ENCODE measurements at places on chromosomes 2 and 18.
A peak's percentile ranks its signal among the peaks of the same experiment; 100 is the strongest.

DNA sequence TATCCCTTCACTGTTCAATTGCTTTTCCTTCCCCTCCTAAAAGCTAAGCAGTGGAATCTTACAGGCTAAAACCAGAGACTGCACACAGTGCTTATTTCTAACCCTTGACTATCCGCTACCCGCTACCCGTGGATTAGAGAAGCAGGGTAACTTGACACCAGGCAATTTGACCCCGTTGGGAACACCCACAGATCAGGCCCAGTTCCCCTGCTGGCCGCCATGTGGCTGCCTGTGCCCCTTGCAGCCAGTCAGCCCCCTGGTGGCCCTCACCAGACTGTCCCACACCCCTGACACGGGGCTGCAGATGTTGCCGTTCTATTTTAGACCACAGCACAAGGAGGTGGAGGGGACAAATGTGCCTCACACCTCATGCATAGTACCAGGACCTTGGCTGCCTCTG is 74.8 kb downstream of the TXNL1 start:
- no peak for DNase-seq

DNA sequence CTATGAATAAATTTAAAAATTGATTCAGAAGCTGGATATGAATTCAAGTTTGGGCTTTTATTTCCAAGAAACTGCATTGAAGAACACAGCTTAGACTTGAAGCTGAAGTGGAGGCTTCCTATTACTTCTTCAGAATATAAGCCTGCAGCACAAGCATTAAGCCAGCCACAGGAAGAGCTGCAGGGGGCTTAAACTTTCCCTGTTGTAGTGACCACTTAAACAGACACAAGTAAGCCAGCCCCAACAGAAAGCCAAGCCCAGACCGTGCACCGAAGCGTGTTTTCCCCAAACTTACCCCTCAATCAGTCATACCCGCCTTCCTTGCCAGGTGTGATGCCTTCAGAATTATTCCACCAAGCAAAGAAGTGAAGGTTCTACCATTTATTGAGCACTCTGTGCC is 28.7 kb downstream of the ERMN start:
- no peak for DNase-seq

- DNase-seq, result peak; percentile 89
Measured at GRCh38 chr18:55095584-55095983, 136.3 kb upstream of the CCDC68 start.

- no peak for DNase-seq
Measured at GRCh38 chr2:119857742-119858141, 98.0 kb downstream of the PTPN4 start.

GRCh38 chr2:191650896-191651773 is 26.8 kb upstream of the NABP1 start:
- no peak for DNase-seq

- no peak for DNase-seq
Measured at GRCh38 chr2:63053081-63053888, 2.7 kb downstream of the OTX1 start.

- DNase-seq, result no peak
Measured at GRCh38 chr18:8749492-8749891, 44.1 kb downstream of the MTCL1 start.

GRCh38 chr2:98465456-98466226 is 21.0 kb downstream of the INPP4A start:
- DNase-seq, result no peak

- DNase-seq, result no peak
Measured at GRCh38 chr18:37669991-37670534, 104.5 kb upstream of the CELF4 start.

- DNase-seq, result no peak
Measured at GRCh38 chr2:183541766-183542165, 417.5 kb downstream of the NUP35 start.

GRCh38 chr2:73350035-73350691 is 35.5 kb upstream of the ALMS1 start:
- DNase-seq, result no peak

DNA sequence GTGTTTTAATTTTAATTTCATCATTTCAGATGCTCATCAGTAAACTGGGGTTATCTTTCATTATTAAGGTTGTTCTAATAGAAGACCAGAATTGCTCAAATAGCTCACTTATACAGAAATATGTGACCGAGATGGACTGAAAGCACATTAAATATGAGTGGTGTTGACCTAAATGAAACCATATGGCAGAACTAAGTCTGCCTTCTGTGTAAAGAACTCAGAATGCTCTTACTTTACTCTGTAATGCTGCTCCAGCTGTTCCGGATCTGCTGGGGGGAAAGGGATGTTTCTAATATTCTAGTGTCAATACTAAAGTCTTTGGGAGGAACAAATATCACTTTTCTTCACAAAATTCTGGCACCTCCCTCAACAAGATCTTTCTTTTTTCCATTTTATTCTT is 131.0 kb downstream of the DPP4 start:
- DNase-seq, result no peak

DNA sequence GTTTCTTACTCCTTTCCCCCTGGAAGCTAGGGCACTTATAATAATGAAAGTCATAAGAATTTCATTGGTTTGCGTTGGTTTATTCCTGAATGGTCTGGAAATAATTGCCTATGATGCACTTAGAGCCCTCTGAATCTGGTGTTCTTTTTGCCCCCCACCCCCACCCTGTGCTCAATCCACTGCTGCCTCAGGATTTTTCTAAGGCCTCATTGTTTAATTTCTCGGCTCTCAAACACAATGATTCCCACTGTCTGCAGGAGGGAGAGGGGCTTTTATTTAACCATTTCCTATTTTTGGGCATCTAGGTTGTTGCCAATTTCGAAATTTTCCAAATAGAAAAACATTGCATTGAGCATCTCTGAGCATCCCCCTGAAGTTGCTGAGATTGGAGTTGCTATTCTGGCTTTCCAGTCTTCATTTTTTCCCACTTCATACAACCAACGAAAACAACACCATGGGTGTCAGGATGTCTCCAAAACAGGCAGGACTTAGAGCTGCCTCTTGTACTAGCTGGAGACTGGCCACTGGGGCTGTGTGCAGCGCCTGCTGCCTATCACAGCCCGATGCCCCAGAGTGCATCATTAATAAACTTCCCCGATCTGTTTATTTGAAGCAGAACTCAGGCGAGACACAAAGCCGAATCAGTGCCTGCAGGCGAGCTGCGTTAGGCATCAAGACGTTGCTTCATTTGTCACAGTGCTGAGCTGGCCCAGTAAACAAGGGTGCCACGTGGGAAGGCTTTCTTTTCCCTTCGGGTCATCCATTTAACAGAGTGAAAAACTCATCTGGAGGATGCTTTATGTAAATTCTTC is 1.8 kb upstream of the PCARE start:
- no peak for DNase-seq

DNA sequence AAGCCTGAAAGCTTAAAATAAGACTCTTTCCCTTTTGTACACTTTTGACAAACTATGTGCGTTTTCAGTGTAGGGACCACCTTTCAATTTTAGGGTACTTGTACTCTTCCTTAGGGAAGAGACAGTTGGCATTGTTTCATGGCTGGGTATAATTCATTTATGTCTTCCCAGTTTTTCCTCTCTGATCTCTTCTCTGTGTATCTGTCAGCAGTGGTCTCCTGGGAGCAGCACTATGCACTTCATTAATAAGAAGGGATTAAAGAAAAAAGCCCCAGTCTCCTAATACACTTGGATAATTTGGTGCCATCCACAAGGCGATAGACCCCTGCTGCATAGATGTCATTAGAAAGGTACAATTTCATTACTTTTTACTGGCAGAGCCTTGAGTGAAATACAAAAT is 12.1 kb downstream of the AQP4 start:
- DNase-seq, result no peak

GRCh38 chr18:45690975-45691815 is 32.8 kb upstream of the SLC14A1 start:
- DNase-seq, result peak; percentile 27

GRCh38 chr2:128396500-128396891 is 77.8 kb upstream of the HS6ST1 start:
- no peak for DNase-seq

- DNase-seq, result no peak
Measured at GRCh38 chr2:113175042-113175628, 1.4 kb downstream of the PSD4 start.

GRCh38 chr2:66830881-66831280 is 396.0 kb downstream of the MEIS1 start:
- no peak for DNase-seq

GRCh38 chr2:85011747-85012146 is 40.8 kb downstream of the KCMF1 start:
- no peak for DNase-seq

DNA sequence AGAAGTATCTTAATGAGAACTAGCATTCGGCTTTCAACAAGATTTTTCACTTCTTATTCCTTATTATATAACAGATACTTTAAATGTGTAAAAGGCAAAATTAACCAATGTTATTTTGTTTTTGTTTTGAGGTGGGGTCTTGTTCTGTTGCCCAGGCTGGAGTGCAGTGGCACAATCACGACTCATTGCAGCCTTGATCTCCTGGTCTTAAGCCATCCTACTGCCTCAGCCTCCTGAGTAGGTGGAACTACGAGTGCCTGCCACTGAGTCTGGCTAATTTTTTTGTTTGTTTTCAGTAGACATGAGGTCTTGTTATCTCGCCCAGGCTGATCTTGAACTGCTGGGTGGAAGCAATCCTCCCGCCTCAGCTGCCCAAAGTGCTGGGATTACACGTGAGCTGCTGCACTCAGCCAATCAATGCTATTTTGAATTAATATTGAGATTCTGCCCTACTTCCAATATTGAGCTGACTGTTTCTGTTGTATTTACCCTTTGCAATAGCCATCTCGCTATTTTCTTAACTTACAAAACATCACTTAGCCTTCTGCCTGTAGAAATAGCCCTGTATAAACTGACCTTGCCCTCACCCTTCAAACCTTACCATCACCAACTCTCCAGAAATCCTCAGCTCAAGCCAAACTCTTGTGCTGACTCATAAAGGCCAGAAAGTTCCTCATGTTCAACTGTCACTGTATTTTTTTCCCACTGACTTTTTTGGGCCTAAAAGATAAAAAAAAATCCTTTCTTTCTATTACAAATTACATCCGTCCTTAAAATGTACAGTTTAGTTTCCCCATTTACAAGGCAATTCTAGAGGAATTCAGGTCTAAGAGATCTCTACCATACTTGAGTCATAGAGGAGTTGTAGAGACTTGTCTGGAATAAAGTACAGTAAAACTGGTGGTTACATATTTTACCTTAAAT is 94.3 kb downstream of the OLA1 start:
- no peak for DNase-seq

- DNase-seq, result no peak
Measured at GRCh38 chr2:6832596-6833299, 33.0 kb downstream of the CMPK2 start.

GRCh38 chr18:63890950-63891304 is 3.4 kb downstream of the SERPINB2 start:
- DNase-seq, result peak; percentile 21

- DNase-seq, result no peak
Measured at GRCh38 chr2:937530-937929, 13.1 kb upstream of the SNTG2 start.

- no peak for DNase-seq
Measured at GRCh38 chr2:234763002-234763873, 188.6 kb upstream of the SH3BP4 start.

GRCh38 chr2:139155991-139156390 is 375.8 kb upstream of the NXPH2 start:
- no peak for DNase-seq

DNA sequence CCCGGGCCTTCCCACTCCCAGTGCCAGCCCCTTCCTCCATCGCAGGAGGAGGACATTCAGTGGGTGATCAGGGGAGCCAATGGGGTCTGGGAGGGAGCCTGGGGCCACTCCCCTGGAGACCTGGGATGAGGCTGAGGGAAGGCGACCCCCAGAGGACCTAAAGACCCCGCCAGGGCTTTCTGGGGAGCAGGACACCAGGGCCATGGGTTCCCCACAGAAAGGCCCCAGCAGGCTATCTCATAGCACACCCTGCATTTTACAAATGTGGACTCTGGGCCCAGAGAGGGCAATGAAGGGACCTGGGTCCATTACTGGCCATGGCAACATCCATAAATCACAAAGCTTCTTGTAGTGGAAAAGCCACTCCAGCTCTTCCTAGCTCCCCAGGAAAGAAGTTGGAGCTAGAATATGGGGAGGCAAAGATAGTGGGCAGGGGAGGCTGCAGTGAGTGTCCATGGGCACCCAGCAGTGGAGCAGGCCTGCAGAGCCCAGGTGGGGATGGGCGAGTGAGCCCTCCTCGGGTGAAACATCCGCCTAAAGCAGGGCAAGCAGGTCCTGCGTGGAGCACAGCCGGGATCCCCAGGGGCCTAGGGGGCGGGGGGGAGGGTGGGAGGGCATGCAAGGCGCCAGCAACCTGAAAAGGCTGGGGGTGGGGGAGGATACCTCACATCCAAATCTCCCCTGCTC is 13.8 kb downstream of the CYP26B1 start:
- DNase-seq, result no peak

DNA sequence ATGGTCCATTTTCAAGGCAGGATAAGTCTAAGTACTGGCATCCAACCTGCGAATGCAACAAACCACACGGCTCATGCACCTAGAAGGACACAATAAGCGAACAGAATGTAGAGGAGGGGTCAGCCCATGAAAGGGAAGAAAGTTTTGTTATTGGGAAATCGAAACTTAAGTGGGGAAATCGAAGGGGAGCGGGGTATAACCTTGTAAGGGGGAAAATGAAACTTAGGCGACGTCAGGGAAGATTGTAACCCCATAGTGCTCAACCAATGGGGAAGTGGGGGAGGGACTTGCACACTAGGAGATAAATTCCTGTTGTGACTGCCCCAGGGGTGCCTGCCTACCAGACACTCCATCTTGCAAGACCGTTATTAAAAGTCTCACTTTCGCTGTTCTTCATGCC is 15.6 kb upstream of the OTOF start:
- no peak for DNase-seq

DNA sequence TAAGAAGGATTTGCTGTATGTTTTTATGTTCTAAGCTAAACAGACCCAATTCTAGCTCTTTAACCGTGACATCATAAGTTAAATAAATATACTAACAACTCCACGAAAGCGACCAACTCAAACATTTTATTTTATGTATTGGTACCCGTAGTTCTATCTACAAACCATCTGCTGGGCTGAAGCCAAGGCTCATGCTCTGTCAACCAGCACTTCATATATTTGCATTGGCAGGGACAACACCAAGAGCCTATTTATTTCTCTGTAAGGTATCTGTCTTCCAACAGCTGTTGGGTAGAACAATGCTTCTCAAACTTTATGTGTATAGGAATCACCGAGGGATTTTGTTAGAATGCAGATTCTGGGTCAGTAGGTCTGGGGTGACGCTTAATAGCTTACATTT is 64.5 kb downstream of the PID1 start:
- no peak for DNase-seq

DNA sequence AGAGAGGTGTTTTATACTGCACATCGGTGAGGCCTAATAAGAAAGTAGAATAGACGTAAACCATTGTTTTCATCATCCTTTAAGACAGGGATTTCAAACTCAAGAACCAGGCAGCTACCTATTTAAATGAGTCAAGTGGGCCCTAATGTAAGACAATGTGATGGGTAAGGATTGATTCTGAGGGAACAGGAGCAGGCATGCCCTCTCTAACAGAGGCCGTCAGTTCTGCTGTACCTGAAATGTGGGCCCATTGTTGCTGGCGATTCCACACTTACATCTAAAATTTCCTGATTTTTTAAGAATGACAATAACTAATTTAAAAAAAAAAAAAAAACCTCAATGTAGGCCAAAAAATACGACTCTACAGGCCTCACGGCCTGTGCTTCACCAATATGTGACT is 67.5 kb downstream of the ACSL3 start:
- DNase-seq, result no peak

- no peak for DNase-seq
Measured at GRCh38 chr2:155381436-155381835, 682.9 kb downstream of the KCNJ3 start.
